ENCODE measurements at places on chromosomes 12 and 14.

DNA sequence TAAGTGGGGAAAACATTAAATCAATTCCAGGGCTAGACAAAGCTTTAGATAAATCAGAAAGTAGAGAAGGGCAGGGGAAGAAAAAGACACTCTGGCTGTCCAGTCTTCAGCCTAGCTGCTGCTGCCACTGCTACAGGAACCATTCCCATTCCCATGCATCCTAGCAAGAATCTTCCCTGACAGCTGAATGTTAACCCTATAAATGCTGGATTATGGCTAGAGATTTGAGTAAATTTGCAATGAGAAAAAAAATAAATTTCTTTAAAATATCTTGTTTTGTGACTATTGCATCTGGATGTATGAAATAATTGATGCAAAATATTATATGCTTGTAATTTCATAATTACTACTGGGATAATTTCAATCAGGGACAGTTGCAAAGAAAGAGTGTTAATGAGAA is 15.0 kb upstream of the CDKN3 start:
- no peak for DNase-seq

DNA sequence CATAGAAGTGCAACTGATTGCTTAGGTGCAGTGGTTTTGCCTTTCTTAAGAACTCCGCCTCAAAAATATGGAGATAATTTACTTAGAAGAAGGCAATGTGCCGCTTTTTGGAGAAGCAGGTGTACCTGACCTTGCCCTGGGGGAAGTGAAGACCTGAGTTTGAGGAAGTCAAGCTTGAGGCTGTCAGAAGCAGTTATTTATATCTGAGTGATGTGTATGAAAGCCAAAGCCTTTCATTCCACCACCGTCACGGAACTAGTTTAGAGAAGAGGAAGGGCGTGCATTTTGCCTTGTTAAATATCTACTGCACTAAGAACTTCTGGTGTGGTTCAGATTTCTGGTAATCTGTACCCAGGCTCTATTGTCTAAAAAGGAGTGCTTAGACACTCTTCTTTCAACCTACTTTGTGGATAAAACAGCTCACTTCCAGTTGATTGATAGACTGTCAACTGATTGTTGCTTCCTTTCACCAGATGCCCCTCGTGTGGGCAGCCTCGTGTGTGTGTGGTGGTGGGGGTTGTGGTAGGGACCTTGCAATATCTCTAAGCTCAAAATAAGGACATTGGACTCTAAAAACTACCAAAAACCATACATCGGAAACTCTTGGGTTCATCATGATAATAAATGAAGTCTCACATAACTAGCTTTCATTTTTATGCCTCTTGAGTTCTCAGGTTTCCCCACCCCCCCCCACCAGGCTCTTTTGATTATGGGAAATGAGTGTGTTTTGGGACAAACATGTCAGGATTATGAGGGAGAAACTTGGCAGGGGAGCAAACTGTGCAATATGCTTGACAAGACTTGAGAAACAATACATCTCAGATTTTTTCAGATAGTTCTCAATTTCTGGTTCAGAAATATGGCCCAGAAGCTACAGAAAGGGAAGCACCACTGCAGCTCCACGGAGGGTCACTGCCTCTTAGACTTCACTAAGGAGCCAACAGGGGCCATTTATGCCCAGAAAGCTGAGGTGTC is 78.6 kb downstream of the ARF6 start:
- no peak for DNase-seq

- peak; percentile 64 for DNase-seq
These were observed 47.6 kb downstream of the DCAF5 start for GRCh38 chr14:69105326-69105725.

DNA sequence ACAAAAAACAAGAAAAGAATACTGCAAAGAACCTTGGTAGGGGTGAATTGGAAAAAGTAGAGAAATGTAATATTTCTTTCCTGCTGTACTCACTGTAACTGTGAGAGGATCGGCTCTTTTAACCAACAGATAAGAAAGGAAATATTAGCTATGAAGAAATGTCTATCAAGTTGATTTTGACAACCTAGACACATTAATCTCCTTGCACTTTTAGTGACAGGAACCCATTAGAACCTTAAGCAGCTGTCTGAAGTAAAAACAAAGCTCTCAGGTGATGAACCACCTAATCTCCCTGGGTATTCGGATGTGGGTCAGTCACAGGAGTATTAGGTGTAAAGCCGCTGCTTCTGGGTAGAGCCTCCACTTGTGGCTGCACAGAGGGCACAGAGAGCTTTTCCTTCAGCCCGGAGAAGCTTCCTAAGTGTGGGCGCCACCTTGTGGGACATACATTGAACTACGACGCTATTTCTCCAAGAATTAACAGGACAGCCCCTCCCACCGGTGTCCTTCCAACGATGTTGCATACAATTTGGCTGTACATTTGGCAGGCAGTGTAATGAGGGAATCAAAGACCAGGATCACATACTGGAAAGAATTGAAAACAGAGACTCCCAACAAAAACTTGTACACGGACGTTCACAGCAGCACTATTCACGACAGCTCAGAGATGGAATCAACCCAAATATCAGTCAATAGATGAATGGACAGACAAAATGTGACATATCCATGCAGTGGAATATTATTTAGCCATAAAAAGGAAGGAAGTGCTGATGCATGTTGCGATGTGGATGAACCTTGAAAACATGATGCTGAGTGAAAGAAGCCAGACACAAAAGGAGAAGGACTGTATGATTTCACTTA is 28.9 kb upstream of the MAPKAPK5 start:
- peak; percentile 90 for DNase-seq

GRCh38 chr14:81148635-81149034 is 72.1 kb downstream of the GTF2A1 start:
- DNase-seq = no peak

DNA sequence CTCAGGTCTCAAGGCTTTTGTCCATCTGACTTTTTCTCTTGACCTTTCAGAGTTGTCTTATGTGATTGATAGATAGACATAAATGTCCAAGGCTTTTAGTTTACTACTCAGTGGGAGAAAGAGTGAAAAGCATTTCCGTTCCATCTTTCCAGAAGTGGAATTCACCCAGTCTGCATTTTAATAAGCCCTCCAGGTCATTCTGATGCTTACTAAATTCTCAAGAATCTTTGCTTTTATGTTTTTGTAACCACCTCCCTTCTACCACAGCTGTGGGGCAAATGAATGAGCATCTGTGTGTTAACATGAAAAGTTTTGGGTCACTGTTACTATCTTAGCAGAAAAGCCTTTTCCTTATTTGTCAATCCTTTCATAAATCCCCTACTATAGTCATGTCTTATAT is 251.4 kb downstream of the LRIG3 start:
- DNase-seq = peak; percentile 37

DNA sequence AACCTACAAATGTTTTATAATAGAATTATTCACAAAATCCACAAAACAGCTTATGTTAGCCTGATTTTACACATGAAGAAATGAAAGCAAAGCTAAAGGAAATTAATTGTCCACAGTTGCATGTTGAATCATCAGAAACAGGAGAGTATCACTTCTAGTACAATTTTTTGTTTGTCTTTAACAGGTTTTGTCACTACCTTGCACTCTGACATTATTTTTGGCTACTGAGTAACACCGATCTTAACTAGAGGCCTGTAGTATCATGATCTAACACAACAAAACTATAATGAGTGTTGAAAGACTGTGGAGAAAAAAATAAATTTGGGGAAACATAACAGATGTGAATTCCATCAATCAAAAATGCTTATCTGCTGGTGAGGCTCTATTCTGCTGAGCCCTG is 60.1 kb downstream of the TAOK3 start:
- no peak for DNase-seq

- no peak for DNase-seq
These were observed 10.6 kb upstream of the NCOR2 start for GRCh38 chr12:124577986-124578385.

DNA sequence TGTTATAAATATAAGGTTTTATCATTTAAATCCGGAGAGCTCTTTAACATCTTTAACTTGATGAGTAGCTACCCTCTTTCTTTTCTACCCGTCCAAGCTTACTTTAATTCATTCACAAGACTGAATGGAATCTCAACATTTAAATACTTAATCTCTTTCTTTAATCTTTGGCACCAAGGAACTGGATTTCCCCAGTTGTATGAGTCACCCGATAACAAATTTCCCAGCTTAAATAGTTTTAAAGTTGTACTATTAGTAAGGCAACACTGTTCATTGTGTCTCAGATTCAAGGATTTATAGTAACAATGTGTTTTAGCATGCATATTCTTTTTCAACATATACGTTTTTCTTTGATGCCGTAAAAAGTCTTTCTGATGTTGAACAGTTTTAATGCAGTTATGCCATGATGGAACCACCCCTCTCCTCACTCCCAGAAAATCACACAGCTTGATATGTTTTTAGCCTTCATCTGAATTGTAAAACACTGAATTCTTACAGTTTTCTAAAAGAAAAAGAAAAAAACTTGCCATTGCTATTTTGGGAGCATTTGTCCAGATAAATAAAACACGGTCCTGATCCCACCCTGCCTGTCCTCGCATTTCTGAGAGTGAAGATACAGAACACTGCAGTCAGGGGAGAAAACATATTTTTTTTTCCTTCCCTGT is 16.0 kb upstream of the LRP6 start:
- DNase-seq = peak; percentile 77

All from ELR (cell line).